SW480 (cell line): ENCODE measurements at places on chromosomes 3 and 15.
A peak's percentile ranks its signal among the peaks of the same experiment; 100 is the strongest.

- DNase-seq, result no peak
Observed at GRCh38 chr3:60708191-60708975, 542.9 kb downstream of the FHIT start.

GRCh38 chr3:130849091-130849552 is 44.8 kb upstream of the ATP2C1 start:
- DNase-seq, result no peak

GRCh38 chr3:172530101-172530561 is 6.9 kb upstream of the TNFSF10 start:
- no peak for DNase-seq

- DNase-seq, result no peak
Observed at GRCh38 chr3:107634099-107634489, 111.3 kb downstream of the BBX start.

GRCh38 chr3:141049681-141050080 is 1.5 kb upstream of the SPSB4 start:
- peak; percentile 32 for DNase-seq

DNA sequence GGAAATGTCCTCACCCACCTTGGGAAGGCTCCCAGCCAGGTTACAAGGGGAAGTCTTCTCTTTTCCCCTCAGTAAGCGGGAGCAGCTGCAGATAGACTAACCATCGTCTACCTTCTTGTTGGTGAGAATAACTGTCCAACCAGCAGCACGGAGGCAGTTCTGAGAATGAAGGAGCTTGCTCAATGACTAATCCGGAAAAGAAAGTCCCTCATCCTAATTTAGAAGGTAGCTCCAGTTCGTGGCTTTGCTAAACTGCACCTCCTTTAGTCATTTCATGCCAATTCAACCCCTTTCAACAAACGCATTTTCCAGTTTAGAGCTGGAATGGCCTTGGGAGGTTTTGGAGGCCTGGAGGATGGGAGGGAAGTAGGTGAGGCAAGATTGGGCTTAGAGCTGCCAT is 527.4 kb upstream of the PROK2 start:
- no peak for DNase-seq

DNA sequence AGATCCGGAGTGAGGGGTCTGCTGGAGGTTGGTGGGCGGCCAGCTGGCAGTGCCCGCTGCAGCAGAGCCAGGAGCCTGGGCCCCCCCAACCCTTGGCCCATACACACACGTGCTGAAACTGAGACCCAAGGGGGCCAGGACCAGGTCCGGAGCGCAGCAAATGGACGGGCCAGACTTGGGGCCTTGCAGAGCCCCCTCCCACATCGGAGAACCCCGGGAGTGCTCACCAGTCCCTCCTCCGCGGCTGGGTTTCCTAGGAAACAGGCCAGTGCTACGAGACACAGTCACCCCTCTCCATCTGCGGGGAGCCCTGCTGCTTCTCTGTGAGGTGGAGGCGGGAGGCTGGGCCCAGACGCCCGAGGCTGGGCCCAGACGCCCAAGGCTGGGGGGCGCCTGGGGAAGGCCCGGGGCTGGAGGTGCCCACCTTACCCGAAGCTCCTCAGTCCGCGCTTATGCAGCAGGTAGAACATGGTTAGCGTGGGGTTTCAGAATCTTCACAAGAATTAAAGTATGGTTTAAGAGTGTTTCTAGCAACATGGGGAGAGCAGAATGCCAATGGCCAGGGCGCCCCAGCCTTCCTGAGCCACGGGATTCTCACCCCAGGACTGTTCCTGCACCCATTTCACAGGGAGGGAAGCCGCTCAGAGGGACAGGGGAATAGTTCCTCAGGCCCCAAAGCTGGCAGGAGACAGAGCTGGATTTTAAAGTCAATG is 135.0 kb upstream of the PRR20G start:
- DNase-seq, result no peak

- DNase-seq, result no peak
Observed at GRCh38 chr3:22634433-22634832, 568.7 kb upstream of the UBE2E2 start.

- DNase-seq, result no peak
Observed at GRCh38 chr3:111824351-111824750, 34.7 kb upstream of the PHLDB2 start.

DNA sequence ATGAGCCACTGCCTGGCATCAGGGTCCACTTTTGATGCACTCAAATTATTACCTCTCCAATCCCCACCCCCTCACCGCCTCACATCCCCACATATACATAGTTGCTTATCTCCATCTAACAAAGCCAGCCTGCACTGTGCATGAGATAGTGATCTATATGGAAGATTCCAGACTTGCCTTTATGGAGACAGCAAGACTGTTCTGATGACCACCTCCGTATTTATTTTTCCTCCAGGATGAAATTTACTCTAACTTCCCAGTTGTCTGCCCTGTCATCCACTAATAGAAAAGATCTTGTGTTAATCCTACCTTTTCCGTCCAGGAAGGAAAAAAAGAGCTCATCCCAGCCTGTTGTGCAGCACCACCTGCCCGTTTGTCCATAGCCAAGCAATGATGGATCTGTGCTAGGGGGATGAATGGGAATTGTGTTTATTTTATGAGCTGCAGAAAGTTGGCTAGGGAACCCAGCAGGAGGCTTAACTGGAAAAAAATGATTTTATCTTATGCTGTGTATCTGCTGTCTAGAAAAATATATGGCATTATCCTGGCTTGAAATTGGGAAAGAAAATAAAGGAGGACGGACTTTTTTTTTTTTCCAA is 114.5 kb downstream of the CD47 start:
- no peak for DNase-seq

- DNase-seq, result peak; percentile 66
Observed at GRCh38 chr15:66115568-66116206, 137.9 kb downstream of the MEGF11 start.
